Fibroblast of skin of right quadriceps (primary cell): ENCODE measurements at places on chromosomes 5 and 9.

- peak; percentile 10 for DNase-seq
Observed at GRCh38 chr9:134263596-134263995, 62.7 kb upstream of the RXRA start.

DNA sequence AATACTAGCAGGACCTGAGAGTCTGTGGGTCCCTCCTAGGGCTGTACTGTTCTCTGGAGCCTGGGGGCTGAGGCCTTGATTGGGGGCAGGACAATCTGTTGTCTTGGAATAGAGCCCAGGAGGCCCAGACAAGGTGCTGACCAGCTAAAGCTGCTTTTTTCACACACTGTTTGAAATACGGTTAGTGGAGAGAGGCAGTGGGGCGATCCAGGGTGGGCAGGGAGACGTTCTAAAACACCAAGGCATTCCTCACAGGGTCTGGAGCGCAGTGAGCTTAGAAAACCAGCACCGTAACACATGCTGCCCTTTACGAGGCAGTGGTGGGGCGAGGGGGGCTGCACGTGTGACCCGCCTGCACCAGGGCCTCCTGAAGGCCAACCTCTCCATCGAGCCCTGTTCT lies 55.1 kb downstream of the EHMT1 start:
- DNase-seq: no peak

- peak; percentile 97 for DNase-seq
Observed at GRCh38 chr5:109455598-109456096, 45.9 kb upstream of the PJA2 start.

DNA sequence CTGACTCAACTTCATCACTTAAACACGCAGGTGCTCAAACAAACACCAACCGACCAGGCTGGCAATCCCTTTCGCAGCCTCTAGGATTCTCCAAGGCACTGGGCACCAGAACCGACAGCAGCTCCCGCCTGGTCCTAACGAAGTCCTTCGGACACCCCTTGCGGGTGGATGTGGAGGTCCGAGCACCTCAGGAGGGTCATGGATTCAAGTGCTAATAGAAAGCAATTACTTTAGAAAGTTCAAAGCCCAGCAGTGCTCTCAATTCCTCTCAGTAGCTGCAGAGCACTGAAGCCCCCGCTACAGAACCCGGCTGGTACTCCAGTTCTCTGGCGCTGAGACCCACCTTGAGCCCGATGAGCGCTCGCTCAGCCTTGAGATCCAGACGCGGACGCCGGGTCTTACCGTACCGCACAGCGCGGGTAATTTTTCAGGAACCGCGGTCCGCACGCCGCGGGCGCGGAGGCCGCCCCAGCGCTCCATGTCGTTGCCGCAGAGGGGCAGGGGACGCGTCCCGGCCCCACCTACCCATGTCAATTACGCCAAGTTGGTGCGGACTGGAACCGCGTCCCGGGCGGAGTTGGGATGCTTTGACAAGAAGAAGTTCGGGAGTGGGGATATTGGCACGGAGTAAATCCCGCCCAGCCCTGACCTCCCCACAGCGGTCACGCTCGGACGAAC lies 638 bp downstream of the MARCHF3 start:
- DNase-seq: peak; percentile 35

DNA sequence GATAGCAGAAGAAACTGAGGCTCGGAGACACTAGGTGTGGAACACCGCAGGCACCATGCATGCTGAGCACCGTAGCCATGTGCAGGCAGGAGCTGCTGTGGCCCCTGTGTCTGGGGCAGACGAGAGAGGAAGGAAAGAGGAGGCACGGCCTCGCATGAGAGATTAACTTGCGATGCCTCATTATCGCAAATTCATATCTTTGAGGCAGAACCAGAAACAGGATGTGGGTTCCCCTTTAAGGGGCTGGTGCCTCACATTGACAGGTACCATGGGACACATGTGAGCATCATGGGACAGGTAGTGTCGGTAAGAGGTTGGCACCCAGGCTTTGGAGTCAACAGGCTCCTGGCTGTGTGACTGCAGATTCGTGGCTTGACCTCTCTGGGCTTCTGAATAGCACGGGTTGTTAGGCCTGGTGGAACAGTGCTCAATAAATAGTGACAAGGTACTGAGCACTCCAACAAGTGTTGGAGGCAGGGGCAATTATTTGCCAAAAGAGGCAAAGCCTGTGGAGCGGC lies 40.8 kb downstream of the NAIF1 start:
- no peak for DNase-seq

- no peak for DNase-seq
Observed at GRCh38 chr5:176446884-176447590, 1.1 kb upstream of the FAF2 start.

- DNase-seq: no peak
Observed at GRCh38 chr5:131495536-131496399, 139.3 kb downstream of the RAPGEF6 start.

DNA sequence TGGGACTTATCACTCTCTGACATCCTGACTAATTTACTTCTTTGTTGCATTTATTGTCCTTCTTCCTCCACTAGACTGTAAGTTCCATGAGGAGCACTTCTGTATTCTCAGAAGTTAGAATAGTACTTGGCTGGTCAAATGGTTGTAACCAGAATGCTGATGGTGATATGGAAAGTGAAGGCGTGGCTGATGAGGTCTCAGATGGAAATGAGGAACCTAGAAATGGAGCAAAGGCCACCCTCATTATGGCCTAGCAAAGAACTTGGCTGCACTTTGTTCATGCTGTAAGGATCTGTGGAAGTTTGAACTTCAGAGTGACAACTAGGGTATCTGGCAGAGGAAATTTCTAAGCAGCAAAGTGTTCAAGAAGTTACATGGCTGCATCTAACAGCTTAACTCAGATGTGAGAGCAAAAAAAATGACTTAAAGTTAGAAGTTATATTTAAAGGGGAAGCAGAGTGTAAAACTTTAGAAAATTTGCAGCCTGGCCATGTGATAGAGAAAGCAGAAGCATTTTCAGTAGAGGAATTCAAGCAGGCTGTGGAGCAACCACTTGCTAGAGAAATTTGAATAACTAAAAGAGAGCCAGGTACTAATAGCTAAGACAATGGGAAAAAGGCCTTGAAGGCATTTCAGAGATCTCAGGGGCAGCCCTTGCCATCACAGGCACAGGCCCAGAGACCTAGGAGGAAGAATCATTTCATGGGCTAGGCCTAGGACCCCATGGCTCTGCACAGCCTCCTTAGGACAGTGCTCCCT lies 14.9 kb upstream of the SLC22A5 start:
- no peak for DNase-seq

- DNase-seq: no peak
Observed at GRCh38 chr5:14655146-14655741, 9.3 kb upstream of the OTULIN start.

GRCh38 chr5:115531380-115531779 lies 13.2 kb downstream of the FEM1C start:
- no peak for DNase-seq

DNA sequence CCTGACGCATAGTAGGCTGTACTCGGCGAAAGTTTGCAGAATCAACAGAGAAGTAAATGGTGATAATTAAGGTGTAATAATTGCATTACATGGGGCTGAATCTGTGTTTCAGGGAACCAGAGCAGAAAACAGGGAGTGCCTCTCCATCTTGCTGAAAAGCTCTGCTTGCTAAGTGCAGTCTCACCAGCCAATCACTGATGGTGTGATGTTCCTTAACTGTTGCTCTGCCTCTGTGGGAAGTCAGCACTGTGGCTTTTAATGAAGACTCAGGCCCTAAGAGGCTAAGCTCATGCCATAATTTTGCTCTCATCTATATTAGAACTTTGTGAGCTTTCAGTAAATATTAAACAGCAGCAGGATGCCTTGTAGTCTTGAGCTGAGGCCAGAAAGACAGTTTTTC lies 4.5 kb downstream of the PHF24 start:
- DNase-seq: no peak

GRCh38 chr5:134537297-134537696 lies 11.8 kb downstream of the JADE2 start:
- no peak for DNase-seq

DNA sequence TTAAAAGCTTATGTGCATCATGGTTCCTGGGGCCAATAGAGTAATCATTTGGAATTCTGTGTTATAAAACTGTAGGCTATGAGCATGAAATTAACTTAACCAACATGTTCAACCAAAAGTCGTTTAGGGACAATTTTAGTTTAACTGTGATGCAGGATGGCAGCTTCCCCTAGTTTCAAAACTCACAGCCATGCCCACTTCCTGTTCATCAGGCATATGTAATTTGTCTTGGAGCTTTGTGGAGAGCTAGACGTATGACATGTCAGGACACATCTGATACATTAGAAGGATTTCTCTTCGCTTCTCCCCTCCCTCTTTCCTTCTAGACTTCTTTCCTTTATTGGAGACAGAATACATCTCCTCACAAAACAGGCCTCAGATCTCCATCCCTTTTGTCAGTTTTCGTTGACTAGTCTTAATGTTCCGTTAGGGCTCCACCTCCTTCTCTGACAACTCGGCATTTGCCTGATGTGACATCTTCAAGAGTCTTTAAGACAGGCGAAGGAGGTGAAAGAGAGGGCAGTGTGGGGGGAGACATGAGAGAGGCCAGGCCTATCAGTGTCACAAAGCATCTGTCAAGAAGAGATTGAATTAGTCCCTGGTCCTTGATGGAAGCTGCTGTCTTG lies 176.0 kb downstream of the MSX2 start:
- DNase-seq: peak; percentile 12

GRCh38 chr5:5419291-5420210 lies 2.9 kb upstream of the ICE1 start:
- peak; percentile 61 for DNase-seq

DNA sequence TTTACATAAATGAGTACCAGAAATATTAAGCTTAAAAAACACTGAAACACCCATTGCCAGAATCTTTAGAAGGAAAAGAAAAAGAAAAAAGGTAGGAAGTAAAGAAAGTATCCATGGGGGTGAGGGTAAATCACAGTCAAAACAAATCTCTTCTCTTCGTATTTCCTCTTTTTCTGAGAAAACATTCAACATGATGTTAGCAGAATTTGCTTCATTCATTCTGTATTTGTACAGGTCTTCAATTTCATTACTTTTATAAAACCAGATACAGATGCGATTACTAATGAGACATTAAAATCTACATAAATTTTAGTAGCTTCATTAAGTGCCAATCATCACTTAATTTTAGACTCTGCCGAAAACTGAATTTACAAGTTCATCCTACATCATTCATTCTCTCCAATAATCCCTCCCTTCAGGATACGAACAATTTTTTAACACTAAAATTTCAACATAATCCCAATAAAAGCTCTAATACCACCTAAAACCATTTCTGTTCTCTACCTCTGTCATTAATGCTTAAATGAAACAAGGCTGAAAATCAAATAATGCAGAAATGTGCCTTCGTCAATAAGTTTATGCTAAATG lies 7.0 kb downstream of the NR3C1 start:
- no peak for DNase-seq

DNA sequence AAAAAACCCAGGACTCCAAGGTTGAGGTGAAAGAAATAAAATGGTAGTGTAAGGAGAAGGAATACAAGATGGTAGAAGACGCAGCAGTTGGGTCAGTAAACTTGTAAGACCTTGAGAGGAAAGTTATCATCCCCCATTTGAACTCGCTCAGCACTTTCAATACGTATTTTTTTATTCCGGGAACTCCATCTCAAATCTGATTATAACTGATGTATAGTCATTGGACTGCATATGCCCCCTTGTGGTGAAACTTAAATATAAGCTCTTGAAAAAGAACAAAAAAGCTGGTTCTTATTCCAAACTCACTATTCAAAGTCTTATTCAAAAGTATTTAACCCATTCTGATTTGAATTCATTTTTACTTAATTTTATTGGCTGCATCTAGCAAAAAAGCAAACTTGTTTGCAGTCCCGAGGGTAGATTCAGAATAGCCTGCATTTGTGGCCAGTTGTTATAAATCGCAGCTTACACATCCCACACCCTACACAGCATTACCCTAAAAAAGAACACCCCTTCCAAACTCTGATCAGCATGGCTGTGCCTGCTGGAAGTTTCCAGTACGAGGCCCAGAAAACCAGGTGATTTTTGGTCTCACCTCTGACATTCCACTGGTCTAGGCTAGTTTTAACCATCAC lies 118.0 kb downstream of the ESM1 start:
- peak; percentile 65 for DNase-seq

- no peak for DNase-seq
Observed at GRCh38 chr9:6433410-6433809, 20.4 kb downstream of the UHRF2 start.

- DNase-seq: no peak
Observed at GRCh38 chr5:156421798-156422197, 94.8 kb downstream of the SGCD start.

- no peak for DNase-seq
Observed at GRCh38 chr5:171810227-171810626, 24.6 kb downstream of the SMIM23 start.

DNA sequence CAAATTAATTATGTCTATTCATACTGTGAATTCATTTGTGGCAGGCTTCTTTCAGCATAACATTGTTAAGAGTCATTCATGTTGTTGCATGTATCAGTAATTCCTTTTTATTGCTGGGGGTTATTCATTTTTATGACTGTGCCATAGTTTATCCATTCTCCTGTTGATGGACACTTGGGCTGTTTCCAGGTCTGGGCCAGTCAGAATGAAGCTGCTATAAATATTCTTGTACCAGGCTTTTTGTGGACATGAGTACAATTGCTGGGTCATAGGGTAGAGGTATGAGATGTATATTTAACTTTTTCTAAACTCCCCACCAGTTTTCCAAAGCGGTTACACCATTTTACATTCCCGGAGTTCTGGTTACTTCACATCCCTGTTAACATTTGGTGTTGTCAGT lies 13.6 kb downstream of the PRPF4 start:
- DNase-seq: no peak

GRCh38 chr9:105255421-105255820 lies 11.0 kb downstream of the SLC44A1 start:
- no peak for DNase-seq

DNA sequence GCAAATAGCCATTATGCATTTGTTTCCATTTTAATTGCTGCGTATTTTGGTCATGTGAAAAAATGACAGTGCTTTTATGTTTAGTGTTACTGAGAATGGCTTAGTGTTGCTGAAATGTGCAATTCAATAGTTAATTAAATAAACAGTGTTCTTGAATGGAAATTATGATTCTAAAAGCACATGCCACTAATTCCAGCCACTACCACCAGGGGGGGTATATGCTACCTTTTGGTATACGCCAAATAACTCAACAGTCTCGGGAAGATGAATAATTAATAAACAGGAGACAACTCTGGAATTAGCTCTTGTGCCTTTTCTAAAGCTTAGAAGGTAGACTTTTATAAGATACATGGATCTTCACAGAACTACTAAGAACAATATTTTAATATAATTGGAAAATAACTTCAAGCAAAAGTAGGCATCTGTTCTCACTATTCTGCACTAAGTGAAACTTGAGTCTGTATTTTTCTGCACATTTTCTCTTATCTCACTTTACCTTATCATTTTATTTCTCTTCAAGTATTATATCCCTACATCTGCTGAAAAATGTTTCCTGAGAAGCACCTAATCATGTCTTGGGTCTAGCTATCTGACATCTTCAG lies 83.5 kb upstream of the MINAR2 start:
- peak; percentile 46 for DNase-seq
